Neural crest cell (in vitro differentiated cells): ENCODE measurements at places on chromosomes 2 and 18.

- DNase-seq: no peak
These were observed 371.2 kb downstream of the INSIG2 start for GRCh38 chr2:118459426-118459825.

GRCh38 chr2:181678861-181679543 is 1.3 kb downstream of the NEUROD1 start:
- no peak for DNase-seq

GRCh38 chr18:46719388-46719787 is 37.5 kb downstream of the ST8SIA5 start:
- DNase-seq: no peak

- DNase-seq: no peak
These were observed 165.1 kb upstream of the NDUFV2 start for GRCh38 chr18:8937160-8938094.

- DNase-seq: no peak
These were observed 15.7 kb downstream of the NDUFV2 start for GRCh38 chr18:9117980-9118841.

DNA sequence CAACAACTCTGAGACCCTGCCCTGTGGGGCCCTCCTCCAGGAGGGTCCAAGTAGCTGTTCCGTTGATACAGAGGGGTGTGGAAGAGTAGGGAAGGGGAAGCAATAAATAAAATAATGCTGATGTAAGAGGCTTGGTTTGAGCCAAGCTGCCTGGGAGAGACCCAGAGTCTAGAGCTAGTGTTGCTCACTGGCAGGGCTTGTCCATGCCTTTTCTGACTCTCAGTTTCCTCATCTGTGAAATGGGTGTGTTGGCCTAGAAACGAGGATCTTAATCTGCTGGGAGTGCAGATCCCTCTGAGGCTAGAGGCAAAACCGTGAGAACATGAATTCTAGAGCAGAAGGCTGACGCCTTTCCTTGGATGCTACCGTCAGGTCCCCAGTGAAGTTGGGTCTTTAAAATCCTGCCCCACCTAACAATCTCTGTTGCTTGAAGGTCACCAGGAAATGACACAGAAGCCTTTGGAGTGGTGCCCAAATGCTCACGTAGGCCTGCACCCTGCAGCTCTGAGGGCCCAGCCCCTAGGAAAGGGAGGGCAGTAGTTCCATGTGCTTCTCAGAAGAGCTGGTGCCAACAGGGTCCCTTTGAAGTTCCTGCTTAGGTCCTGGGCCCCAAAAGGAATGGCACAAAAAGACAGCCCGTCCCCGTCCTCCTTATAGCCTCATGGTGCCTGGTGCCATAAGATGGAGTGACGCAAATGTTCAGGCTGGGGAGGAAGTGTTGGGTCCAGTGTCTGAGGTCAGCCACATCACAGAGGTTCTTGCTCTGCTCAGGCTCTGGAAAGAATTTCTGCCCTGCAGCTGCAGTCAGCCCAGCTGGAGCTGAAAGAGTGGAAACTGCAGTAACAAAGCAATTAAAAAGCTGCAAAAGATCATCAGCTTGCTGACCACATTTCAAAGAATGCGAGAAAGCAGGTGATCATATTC is 73.2 kb upstream of the SMAD2 start:
- DNase-seq: no peak

GRCh38 chr2:46294176-46294836 is 2.9 kb upstream of the EPAS1 start:
- no peak for DNase-seq

DNA sequence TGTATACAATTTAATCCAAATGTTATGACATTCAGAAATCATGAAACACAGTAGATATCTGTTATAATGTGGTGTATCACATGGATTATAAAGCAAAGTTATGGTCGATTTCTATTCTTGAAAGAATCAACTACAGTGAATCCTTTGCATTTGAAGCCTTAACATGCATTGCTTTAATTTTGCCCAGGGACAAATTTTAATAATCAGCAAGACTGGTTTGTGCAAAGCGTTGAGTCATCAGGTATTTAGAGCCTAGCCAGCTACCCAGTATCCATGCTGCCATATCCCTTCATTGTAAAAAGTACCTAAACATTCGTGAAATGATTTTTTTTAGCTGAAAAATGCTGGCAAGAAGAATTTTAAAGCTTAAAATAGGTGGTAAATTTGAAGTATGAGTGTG is 8.9 kb upstream of the SPDYA start:
- no peak for DNase-seq

GRCh38 chr18:32831781-32832180 is 59.0 kb upstream of the KLHL14 start:
- DNase-seq: no peak

DNA sequence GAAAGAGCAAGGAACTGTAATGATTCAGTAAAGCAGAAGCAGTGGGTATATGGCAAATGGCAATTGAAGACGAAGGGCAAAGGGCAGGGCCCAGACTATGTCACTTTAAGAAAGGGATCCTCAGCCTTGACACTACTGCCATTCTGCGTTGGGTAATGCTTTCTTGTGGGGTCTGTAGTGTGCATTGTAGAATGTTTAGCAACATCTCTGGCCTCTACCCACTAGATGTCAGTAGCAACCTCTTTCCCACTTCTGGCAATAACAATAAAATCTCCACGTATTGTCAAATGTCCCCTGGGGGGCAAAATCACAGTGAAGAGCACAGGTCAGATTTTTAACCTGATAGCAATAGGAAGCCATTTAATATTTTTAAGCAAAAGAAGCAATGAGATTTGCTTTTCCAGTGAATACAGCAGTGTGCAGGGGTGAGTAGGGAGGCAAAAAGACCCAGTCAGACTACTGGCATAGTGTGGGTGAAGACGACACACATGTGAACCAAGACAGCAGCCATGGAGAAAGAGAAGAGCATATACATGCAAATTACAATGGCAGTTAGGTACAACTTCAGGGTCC is 209.5 kb downstream of the DYM start:
- no peak for DNase-seq

GRCh38 chr18:45753286-45753685 is 29.3 kb downstream of the SLC14A1 start:
- no peak for DNase-seq
